Fibroblast of skin of left quadriceps (primary cell): ENCODE measurements at places on chromosomes 3 and 15.
A peak's percentile ranks its signal among the peaks of the same experiment; 100 is the strongest.

GRCh38 chr3:146895026-146895749 is 290.0 kb upstream of the PLSCR5 start:
- DNase-seq, result peak; percentile 69

DNA sequence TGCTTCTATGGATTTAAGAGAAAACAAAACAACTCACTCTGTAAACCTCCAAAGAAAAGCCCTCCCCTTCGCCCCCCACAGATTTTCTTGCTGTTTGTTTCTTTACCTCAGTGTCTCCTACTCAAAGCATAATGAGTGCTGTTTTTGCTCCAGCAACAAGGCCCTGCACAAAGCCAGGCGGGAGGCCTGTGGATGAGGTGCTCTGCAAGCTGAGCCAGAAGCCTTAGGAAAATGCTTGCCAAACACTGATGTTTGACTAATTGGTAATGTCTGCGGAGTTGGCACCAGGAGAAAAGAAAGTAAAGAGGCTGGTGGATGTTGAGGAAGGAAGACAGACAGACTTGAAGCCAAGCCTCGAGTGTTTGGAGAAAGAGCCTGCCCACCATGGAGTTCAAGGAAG is 99.7 kb downstream of the RARB start:
- no peak for DNase-seq

GRCh38 chr15:56939257-56939656 is 20.8 kb downstream of the TCF12 start:
- no peak for DNase-seq

DNA sequence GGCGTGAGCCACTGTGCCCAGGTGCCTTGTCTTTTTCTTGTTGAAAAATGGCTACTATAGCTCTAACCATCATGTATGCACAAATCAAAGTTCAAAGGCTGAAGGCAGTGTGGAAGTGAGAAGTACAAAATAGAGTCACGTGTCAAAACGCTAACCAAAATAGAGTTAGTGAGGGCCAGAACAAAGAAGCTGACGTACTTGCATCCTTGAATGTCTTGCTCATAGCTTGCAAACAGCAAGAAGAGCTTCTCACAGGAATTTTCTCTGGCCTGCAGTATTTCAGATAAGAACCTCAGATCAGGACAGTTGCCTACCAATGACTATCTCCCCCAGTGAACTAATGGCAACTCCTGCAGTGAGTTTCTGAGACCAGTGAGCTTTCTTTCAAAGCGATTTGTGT is 713.5 kb downstream of the GRM7 start:
- DNase-seq, result no peak

- peak; percentile 89 for DNase-seq
Measured at GRCh38 chr3:161349529-161350312, 21.6 kb downstream of the SPTSSB start.

DNA sequence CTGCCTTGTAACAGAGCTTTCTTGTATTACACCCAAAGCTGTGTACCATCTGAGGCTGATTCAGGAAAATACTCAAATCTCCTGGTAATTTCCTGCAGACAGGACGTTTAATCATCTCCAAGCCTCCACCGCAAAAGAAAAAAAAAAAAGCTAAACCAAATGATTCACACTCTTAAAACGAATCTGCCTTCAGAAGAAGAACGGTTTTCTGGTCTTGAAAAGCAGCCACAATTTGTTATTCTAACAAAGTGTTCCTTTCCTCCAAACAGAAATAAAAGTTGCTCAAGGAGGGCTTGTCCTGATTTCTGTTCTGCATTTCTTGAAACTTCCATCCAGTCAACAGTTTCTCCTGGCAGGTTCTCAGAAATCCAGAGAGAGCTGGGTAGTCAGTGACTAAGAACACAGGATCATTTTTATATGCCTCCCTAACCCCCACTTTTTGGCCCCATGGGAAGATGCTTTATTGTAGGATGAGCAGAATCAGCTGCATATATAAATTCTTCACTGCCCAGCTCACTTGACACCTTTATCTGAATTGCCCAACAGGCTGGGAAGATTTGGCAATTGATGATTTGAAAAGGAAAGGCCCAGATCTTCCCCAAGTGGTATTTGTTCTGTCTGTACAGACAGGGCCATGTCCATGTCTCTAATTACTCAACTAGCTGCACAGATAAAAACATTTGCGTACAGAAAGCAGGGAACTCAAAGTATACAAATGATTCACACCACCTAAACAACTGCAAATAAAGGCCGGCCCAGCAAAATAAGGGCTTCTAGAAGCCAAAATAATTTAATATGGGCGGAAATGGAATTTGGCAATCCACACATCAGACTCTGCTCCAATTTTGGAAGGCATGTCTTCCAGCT is 41.0 kb upstream of the PRICKLE2 start:
- DNase-seq, result peak; percentile 98

DNA sequence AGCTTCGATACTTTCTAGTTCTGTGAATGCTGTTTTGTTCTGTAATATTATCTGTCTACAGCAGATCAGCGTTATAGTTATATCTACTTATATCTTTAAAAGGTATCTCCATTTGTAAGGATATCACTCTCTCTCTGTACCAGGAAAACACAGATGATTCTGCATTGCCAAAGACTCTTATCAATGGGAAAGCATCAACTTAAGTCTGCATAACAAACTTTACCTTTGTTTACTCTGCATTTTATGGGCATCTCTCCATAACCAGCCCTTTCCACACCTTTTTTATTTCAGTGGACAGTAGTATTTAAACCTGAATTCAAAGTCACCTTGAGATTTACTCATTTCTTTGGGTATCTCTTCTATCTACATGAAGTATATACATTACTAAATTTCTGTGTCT is 238.7 kb upstream of the GRM7 start:
- no peak for DNase-seq
